Fibroblast of skin of left quadriceps (primary cell): ENCODE measurements at places on chromosomes 4 and X.

DNA sequence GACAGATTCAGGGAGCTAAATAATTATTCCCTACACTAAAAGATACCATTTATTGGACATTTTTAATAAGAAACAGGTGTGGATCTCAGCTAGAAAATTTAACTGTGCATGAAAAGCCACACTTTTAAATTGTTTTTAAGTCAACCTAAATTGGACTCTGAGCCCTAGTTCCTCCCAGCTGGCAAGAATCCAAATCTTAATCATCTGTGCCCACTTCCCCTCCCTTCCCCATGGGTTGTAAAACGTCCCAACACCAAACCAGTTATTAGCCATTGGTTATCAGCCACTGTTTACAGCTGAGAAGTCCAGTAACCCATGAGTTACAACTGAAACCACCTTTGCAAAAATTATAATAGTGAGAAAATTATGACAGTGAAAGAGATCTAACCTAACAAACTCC lies 125.6 kb upstream of the S100G start:
- DNase-seq, result no peak

- DNase-seq, result no peak
Observed at GRCh38 chrX:114075073-114075673, 508.7 kb upstream of the HTR2C start.

DNA sequence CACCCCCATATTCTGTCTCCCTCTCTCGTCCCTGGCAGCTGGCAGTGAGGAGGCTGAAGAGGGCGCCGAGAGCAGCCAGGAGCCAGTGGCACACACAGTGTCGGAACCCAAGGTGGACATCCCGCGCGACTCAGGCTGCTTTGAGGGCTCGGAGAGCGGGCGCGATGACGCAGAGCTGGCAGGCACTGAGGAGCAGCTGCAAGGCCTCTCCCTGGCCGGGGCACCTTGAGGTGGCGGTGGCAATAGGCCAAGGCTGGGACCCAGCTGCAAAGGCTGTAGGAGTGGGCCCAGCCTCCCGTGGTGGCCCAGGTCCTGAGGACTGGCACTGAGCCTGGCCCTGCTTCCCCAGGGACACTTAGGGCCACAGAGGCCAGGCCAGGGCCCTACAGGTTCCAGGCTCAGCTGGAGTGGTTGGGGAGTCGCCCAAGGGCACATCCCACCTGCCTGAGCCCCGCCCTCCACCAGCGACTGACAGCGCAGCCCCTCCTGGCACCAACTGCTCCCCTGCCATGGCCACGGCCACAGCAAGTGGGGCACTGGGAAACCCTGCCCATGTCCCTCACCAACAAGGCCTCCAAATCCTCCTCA lies 13.9 kb downstream of the SASH3 start:
- DNase-seq, result no peak

DNA sequence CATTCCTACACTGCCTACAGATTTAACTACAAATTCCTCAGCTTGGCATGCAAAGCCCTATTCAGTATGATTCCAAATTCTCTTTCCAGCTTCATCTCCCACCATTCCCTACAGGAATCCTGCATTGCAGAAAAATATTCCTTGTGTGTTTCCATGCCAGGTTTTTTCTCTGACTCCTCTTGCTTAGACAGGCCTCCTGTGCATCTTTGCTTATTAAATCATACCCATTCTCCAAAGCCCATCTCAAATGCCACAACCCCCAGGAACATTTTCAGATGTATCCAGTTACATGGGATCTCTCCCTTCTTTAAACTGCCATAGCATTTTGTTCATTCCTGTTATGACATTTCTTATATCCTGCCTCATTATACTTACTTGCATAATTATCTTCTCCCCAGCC lies 106.4 kb upstream of the GRIA3 start:
- DNase-seq, result no peak

GRCh38 chr4:113222471-113222870 lies 173.0 kb downstream of the ANK2 start:
- peak; percentile 32 for DNase-seq

- DNase-seq, result no peak
Observed at GRCh38 chr4:54547299-54548097, 110.3 kb upstream of the KIT start.

DNA sequence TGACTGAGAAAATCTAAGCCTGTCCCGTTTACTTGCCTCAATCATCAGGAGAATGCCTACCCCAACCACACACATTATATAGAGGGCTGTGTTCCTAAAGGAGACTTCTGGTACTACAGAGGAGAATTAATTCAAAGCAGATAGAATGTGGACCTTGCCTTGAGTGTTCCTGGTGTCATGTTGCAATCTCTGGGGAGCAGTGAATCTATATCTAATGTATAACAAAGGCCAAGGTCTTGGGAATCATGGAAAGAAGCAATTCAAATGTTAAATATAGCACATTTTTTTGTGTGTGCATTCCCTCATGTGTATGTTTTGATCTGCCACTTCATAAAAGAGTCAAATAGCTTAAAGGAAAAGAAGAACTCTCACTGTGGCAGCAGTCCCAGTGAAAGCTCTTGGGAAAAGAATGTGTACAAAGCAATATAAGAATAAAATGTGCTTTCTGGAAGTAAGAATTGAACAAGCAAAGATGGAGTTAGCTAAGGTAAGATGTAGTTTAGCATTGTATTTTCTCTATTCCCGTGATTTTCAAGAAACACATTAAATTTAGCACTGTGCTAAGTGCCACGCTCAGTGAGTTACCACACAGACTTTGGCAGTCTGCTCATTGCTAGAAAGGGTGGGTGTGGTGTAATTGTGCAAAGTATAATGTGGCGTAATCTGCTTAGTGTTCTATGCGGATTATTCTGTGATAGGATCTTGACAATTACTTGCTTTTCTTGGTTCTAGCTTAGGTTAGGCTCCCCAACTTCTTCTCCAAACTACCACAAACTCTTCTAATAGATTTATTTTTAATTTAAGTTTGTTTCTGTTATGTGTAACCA lies 13.7 kb downstream of the ADH6 start:
- peak; percentile 82 for DNase-seq

DNA sequence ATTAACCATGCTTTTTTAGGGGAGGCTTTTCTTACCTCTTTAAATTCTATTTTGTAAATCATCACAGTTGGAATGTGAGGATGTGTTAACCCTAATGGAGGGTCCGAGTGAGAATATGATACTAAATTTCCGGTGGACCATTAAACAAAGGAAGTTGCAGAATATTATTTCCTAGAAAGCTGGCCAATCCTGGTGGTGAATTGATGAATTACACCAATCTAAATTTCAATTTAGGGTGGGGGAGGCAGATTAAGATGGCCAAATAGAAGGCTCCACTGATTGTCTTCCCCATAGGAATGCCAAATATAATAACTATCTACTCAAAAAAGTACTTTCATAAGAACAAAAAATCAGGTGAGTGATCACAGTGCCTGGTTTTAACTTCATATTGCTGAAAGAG lies 1045.6 kb downstream of the GLUD2 start:
- no peak for DNase-seq

DNA sequence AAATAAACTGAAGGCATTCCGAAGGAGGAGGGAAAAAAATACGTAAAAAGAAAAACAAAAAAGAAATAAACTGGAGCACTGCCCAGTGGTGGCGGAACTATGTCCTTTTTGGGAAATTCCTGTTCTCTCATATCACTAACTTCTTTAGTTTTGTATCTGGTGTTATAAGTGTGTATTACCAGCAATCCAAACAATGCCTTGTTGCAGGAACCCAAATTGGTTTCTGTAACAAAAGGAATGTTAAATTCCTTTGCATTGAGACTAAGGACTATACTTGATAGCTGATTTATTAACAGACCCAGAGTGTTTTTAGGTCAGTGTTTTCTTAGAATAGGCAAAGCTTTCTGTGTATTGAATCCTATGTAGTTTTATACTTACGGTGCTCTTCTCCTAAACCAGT lies 6.6 kb downstream of the CCNG2 start:
- DNase-seq, result no peak

DNA sequence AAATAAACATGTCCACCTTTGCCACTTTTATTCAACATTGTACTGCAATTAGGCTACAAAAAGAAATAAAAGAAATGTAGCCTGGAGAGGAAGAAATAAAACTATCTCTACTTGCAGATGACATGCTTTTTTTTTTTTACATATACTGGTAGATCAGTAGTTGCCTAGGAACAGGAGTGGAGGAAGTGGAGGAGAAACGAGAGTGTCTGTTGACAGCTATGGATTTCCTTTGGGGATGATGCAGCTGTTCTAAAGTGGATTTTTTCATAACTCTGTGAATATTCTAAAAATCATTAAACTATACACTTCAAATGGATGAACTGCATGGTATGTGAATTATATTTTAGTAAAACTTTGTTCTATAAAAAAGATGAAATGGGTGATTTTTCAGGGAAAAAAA lies 116.4 kb downstream of the ANAPC4 start:
- no peak for DNase-seq

DNA sequence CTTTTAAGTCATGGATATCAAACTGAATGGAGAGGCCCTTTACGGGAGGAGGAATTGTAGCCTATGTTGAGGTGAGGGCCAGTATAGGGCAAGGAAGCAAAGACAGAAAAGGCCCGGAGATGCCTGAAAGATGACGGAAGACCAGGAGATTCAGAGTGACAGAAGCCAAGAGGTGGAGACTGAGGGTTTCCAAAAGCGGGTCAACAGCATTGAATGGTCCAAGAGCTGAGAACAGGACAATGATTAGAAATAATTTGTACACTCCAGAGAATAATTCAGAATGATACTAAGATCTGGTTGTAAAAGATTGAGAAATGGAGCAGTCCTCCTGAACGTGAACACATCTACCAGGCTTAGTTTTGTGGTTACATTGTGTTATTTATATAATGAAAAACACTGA lies 45.5 kb upstream of the ZNF518B start:
- DNase-seq, result no peak

DNA sequence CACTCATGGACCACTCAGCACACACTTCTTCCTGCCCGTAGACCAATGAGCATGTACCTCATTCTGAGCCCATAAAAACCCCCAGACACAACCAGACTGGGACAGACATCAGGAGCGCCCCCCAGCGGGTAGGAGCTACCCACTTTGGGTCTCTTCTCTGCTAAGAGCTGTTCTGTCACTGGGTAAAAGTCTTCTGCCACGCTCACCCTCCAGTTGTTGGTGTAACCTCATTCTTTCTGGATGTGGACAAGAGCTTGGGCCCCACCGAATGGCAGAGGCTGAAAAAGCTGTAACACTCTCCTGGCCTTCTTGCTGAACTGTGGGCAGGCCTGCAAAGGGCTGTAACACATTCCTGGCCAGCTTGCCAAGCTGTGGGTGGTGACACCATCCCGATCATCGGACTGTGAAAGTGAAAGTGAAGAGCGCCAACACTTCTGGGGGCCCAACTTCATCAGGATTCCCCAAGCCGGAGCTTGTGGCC lies 137.6 kb downstream of the TECRL start:
- no peak for DNase-seq

DNA sequence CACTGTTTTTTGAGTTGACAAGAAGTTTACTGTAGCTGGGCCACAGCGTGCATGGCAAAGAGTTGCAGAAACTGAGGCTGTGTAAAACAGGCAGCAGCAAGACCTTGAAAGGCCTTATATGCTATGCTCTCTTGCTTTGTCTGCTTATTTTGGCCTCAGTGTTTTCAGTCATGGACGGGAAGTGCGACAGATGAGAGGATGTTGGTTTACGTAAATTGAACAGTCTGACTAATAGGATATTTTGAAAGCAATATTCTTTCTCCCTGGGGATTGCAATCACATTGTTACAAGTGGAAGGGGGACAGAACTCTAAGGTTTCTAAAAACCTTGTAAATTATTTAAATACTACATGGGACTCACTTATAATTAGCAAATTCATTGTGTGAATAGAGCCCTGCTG lies 32.2 kb upstream of the MAGEA10 start:
- DNase-seq, result no peak

DNA sequence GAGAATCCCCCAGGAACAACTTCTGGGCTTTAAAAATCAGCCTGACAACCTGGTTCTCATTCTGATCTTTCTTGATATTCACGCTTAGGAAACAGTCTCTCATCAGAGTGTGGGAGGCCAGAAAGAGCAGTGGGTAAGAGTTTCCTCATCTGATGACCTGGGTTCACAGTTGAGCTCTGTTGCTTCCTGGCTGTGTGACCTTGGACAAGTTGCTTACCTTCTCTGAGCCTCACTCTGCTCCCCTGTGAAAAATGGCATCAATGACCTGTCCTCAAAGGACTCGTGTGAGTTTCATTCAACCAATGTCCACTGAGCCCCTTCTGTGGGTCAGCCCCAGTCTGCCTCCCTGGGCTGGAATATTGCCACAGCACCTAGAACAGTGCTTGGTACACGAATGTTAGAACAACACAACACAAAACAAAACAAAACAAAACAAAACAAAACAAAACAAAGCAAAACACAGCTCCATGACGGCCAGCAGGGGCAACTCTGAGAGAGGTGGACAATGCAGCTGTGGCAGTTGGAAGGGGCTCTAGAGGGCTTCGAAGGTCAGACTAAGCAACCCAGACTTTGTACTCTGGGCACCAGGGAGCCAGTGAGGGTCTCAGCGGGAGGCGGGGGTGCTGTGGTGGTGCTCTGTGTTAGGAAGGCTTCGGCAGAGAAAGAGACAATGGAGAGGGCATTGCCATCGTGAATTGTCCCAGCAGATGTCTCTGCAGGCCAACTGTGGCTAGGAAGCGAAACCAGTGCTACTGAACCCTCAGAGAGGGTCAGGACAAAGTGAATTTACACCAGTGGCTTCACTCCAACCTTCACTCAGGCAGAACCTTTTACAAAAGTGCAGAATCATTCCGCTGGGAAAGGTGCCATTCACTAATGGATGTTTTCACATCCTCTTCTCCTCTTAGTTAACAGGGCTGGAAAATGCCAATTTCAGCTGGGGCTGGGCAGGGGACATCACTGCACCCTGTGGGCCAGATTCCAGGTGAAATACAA lies 14.3 kb upstream of the C4orf50 start:
- no peak for DNase-seq

DNA sequence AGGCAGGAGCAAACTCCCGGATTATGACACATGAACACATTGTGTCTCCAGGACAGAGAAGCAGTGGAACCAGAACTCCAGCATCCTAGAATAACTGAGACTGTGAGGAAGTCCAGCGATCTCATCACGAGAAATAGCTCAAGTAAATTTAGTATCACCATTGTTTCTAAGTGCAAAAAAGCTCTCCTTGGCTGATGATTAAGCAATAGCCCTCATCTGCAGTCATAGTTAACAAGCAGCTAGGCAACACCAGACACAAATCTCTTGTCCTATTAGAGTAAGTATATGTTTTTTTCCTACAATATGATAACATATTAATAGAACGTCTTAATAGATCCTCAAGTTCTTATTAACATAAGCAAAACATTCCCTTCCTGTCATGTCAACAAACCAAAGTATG lies 2.4 kb upstream of the CFAP299 start:
- DNase-seq, result no peak
